Neural crest cell (in vitro differentiated cells): ENCODE measurements at places on chromosomes 5 and 9.

DNA sequence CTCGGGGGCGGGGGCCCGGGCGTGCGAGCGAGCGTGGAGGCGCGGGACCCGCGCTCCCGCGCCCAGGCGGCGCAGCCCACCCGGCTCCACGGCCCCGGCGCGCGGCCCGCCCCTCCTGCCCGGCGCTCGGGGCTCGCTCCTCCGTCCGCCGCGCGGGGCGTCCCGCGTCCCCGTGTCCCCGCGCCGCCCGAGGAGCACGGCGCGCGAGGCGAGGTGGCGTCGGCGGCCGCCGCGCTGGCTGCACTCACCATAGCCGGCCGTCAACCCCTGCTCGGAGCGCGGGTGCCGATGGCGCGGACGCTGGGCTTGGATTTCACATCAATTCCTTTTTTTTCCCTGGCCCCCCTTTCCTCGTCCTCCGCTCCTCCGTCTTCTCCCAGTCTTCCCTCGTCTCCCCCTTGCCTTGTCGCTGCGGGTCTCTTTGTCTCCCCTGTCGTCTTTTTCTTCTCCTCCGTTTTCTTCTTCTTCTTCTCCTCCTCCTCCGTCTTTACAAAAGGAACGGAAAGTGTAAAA lies 494 bp downstream of the PTCH1 start:
- peak; percentile 28 for DNase-seq

DNA sequence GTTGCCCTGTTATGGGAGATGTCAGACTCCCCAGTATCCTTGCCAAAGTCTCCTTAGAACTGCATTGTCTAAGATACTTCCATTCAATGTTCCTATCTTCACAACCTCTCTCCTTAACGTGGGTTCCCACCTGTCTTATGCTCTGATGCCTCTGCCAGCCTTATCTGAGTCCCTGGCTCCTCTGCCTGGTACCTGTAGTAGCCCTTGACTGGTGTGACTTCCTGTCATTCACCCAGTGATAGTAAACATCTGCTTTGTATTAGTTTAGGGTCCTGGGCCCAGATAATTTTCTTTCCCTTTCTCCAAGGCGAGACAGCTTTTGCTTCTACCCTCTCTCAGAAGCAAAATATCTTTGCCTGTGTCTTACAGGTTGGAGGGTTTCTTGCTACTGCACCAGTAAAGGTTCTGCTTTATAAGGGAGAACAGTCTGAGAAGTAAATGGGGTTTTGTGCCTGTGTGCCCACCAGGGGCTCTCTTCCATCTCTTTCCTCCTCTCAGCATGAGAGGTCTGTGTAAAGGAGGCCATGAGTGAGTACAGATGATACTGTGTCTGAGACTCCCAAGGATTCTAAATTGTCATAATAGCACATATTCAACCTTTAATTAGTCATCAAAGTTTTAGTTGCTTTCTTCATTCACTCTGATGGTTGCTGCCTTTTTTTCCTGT lies 220.8 kb downstream of the PRR16 start:
- DNase-seq, result no peak

DNA sequence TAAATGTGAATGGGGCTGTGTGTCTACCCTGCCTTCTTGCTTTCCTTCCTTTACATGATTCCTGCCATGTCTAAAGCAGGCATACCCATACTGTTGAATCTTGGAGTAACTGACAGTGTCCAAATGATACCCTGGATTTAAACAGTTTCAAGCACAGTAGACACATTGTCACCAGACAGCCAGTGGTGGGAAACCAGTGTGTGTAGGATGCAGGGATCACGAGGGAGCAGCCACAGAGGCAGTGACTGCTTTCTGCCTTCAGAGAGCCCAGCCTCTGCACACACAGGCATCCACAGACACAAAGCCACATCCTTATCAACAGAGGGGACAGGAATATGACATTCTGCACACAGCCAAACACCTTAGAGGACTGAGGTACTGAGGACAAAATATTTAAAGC lies 184.2 kb upstream of the TBCA start:
- no peak for DNase-seq

DNA sequence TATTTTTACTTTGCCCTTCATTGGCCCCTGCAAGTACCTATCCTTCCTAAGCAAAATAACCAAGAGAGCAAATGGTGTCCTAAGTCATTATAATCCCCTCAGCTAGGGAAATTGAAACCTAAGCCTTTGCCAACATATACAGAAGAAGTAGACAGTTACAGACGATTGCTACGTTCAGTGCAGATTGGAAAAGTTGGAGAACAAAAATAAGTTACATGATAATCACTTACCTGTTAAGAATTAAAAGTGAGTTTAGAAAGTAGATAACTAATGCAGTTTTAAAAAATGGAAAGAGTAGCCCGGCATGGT lies 244.8 kb downstream of the MPDZ start:
- DNase-seq, result no peak

- no peak for DNase-seq
These were observed 139.5 kb upstream of the PRDM9 start for GRCh38 chr5:23367874-23368273.

DNA sequence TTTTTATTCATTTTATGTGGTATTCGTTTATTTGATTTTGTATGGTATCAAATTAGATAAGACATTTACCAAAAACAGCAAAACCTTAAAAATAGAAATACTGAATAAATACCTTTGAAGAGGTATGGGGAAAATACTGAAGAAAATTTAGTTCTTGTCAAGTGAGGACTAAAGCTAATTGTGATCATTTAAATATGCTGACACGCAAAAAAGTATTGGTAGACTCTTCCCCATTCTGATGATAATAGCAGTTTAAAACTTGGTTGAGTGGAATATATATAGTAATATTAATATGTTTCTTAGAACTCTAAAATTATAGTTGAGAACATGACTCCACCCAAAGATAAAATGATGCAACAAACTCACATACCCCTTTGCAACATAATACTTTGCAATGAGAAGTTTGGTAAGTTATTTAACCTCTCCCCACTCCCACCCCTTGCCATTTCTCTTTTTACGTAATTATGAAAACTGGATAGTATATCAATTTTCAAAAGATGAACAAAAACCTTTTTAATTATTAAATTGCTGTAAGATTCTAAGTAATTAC lies 30.1 kb upstream of the SNX24 start:
- no peak for DNase-seq

DNA sequence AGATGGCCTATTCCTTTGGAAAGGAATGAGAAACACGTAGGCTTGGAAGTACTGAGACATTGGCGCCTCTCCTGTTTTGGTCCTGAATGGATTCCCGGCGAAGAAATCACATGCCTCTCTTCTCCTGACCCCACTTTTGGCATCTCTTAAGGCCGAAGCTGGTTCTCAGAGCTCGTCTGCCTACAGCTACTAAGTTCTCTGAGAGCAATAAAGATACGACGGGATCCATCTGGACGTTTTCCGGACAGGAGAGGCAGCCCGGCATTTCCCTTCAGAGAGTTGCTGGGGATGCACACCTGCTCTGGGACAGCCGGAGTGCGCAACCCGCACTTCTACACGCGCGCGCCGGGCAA lies 336.8 kb upstream of the PUM3 start:
- no peak for DNase-seq

- no peak for DNase-seq
These were observed 94.3 kb downstream of the TMEM167A start for GRCh38 chr5:82982846-82983245.

DNA sequence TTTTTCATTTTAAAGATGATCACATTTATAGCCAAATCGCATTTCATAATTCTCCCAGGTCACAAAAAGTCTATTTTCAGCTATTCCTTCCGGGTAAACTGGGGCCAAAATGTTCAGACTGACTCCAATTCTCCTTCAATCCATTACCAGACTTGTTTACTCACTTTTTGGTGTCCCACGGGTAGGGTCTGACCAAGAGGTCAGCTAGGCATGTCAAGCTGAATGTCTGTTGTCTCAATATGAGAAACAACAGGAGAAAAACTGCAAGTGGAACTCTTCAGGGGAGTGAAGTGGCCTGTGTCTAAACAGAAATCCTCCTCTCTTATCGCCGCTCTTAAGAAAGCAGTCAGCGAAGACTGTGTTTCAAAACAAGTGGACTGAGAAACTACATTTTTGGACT lies 171.3 kb downstream of the APBA1 start:
- no peak for DNase-seq

DNA sequence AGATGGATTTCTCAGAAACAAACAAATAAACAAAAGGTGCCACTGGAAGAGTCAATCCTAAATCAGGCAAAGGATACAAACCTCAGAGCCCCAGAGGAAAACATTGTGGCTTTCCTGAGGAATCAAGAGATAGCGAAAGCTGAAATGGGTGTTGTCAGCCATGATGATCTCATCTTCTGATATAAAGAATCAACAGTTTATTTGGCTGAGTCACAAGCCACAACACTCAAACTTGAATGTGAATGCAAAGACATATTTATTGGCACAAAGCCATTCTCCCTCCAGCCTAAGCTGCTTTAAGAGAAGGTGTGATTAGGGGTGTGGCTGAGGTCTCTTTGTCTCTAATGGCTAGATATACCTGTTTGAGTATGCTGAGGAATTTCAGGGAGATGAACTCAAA lies 73.3 kb upstream of the NREP start:
- no peak for DNase-seq

DNA sequence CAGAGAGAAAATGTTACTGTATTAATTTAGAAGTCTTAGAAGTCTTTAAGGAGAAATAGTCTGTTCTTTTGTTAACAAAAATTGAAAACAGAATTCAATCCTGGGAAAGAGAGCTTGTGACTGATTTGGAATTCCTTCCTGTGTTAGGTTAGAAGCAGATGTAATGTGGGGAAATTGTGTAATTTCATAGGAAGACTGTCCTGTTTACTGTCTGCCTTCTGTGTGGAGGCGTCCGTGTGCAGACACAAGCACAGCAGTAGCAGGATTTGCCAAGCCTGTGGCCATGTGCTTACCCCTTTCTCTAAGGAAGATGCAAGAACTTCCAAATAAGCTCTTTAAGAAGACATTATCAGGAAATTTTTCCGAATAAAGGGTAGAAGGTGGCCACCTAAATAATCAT lies 36.7 kb upstream of the F2R start:
- DNase-seq, result no peak

DNA sequence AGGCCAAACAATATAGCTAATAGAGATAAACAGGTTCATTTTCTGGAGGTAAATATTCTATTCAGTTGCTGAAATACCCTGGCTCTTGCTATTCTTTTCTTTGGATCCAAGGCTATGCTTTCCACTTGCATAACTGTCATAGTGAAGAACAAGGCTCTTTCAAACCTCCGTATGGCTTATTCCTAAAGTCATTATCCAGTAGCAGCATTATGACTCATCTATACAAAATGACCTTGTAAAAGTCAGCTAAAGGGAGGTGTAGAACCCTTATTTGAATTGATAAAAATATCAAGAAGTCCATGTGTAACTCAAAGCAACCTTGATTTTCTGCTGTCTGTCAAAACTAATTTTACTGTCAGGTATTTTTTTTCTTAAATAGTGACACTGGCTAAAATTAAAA lies 447.8 kb downstream of the PLK2 start:
- no peak for DNase-seq

DNA sequence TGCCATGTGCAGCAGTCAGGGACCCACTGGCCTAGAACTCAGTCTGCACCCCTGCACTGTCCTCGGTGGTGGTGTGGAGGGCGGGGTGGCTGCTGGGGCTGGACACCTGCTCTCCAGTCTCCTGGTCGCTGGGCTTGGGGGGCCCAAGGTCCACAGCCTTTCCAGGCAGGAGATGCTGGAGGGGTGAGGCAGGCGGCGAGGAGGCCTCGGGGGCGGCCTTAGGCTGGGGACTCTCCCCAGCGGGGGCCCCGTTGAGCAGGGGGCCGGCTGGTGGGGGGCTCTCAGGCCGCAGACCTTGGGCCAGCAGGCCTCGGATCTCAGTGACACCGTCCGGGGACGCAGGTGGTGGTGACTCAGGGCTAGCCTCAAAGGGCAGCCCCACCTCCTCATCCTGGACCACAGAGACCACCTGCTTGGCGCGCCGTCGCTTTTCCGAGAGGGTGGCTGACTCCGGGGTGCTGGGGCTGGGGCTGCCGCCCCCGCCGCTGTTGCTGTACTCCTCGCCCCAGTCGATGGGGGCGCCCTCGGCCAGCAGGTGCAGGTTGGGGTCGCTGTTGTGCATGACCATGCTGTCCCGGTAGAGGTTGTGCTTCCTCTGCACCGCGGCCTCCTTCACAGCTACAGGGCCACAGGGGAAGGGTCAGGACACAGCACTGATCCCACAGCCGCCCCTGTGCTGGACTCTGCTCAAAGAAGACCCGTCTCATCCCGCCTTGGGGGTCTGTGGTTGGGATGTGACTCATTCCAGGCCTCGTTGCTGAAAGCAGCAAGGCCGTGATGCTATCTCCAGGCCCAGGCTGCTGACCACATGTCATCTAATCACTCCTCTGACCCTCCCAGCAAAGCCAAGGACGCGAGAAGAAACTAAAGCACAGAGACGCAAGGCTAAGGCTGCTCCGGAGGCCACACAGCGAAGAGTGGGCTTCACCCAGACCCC lies 55.8 kb downstream of the LRSAM1 start:
- no peak for DNase-seq

DNA sequence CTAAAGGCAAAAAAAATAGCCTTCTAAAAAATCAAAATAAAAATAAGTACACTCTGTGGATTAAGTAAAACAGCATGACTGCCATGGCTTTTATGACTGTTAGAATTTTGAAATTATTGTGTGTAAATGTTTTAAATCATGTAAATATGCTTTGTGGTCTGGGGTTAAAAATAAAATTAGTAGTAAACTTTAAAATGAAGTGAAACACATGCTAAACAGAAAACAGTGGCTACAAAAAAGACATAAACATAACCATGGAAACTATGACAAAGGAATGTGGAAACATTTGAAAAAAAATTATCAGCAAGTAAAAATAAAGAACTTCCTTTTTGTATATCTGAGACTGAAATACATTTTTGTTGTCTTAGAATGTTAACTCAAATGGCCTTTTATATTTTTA lies 134.5 kb upstream of the SPEF2 start:
- no peak for DNase-seq

DNA sequence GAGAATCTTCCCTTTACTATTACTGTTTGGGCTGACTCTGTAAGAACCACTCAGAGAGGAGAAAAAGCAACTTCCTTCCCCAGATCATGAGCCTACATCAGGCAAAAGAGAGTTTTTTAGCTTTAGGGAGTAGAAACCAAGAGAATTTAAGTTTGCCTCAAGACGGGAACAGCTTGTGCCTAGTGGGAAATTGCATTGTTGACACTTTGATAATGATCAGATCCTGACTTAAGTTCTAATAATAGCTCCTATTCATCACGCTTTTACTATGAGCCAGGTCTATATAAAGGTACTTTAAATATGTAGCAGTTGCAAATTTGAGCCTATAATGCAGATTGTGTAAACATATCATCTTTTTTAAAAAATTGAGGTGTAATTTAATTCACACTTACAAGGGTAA lies 298.2 kb downstream of the MAN2A1 start:
- no peak for DNase-seq

DNA sequence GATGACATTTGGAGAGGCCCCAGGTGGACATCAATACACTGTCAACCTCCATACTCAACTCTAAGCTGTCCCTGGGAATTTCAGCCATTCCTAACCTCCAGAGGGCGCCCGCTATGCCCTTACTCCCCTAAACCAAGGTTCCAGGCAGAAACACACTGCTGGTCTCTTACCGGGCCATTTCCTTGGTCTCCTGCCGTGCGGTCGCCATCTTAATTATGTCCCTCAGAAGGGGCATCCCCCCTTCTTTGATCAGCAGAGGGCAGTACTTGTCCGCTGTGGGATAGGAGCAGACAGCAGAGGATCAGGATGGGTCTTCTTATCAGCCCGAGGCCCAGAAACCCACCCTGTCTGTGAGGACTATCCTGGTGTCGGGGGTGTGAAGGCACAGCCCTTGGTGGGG lies 9.3 kb upstream of the ZDHHC12 start:
- peak; percentile 84 for DNase-seq
